ENCODE measurements at places on chromosomes 11 and 22.
A peak's percentile ranks its signal among the peaks of the same experiment; 100 is the strongest.

DNA sequence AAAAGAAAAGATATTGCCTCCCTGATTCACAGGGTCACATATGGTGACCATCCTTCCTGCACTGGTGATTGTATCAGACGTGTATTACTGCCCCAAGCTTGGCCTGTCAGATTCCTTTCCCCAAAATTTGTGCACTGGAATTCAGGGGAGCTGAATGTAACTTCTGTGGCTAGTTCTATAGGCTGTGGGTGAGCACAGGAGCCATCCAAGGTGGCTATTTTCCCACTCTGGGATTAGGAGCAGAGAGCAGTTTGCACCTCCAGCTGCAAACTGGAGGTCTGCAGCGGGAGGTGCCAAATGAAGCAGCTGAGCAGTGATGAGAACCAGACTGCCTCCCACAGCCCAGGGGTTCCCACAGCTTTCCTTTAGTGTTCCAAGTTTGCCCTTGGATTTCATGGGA lies 124.2 kb upstream of the PITPNB start:
- no peak for DNase-seq

GRCh38 chr11:17703951-17704350 lies 15.4 kb upstream of the MYOD1 start:
- peak; percentile 16 for DNase-seq

- no peak for DNase-seq
These were observed 25.0 kb upstream of the SYN3 start for GRCh38 chr22:33083212-33083611.

DNA sequence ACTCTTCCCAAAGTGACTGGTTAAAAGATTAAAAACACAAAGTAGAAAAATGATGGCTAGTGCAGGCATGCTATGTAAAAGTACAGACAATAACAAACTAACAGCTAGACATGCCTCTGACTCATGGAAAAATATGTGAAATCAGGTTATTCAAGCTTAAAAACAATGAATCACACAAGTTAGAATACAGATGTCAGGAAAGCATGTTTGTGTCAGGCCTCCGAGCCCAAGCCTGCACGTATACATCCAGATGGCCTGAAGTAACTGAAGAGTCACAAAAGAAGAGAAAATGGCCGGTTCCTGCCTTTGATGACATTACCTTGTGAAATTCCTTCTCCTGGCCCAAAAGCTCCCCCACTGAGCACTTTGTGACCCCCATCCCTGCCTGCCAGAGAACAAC lies 110.1 kb downstream of the NOX4 start:
- no peak for DNase-seq

DNA sequence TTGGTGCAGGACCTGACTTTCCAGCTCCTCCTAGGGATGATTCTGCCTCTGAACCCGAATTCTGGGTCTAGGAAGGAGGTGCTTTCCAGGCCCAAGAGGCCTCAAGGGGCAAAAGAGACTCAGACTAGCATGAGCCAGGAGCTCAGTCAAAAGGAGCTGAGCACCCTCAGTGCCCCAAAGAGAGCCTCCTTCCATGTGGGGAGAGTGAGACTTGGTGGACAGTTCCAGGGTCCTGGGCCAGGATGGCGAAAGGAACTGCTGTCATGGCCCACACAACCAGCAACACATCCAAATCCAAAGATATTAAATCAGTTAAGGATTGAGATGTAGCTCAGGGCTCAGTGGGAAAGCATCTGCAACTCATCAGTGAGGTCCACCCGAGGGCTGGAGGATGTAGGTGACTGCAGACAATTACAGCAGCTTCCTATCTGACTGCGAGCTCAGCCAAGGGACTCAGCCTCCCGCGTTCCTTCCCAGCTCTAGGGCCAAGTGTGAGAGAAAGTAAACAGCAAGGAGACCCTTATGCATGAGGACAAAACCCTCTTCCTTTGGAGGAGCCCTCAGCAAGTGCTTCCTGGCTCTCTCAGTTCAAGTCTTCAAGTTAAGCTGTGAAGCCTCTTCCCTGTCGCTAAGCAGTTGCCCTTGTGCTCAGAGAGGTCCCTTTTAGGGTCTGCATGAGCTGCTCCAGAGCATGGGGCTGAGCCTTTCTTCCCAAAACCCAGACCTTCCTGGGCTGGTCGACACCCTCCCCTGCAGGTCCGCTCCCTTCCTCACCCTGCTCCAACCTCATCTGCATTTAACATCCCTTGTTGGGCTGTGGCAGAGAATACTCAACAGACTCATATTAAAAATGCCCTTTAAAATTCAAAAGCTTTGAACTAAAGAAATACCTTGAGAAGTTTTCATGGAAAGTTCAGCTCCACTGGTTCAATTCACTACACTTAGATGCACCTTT lies 35.8 kb downstream of the C11orf58 start:
- DNase-seq, result no peak

DNA sequence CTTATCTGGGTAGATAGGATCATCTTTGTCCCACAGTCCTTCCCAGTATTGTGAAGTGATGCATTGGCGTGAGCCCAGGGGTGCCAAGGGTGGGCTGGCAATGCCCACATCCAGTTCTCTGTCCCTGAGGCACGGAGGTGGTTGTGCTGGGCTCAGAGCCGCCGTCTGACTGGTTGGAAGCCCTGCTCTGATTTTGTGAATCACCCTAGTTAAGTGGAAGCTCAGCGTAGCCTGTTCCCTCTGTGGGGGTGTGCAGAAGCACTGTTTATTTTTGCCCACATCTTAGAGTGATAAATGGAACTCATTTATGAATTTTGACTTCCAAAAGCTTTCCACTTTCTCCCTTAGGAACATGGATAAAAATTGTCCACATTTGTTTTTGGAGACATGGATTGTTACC lies 13.6 kb downstream of the BCR start:
- DNase-seq, result no peak

- DNase-seq, result no peak
These were observed 39.8 kb upstream of the TLCD5 start for GRCh38 chr11:120285256-120285655.

- no peak for DNase-seq
These were observed 14.2 kb downstream of the ATM start for GRCh38 chr11:108237058-108237481.

GRCh38 chr11:64208086-64208795 lies 1.7 kb downstream of the FERMT3 start:
- no peak for DNase-seq

- DNase-seq, result no peak
These were observed 13.6 kb upstream of the CD3E start for GRCh38 chr11:118290923-118291322.

DNA sequence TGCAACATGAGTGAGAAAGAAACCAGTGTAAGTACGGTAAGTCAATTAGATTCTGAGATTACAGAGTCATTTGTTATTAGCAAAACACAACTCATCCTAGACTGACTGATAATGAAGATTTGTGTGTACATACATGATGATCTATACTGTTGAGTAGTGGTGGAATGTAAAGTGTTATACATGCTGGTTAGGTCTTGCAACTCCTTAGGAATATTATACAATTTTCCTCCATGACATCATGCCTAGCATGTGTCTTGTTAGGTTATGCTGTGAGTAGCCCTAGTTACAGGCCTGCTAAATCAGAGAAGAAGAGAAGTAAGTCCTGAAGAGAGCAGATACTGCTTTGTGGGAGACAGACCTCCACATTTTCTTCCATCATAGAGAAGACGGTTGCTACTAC lies 880.6 kb downstream of the LUZP2 start:
- no peak for DNase-seq

- DNase-seq, result no peak
These were observed 11.2 kb upstream of the MALAT1 start for GRCh38 chr11:65487467-65488272.

DNA sequence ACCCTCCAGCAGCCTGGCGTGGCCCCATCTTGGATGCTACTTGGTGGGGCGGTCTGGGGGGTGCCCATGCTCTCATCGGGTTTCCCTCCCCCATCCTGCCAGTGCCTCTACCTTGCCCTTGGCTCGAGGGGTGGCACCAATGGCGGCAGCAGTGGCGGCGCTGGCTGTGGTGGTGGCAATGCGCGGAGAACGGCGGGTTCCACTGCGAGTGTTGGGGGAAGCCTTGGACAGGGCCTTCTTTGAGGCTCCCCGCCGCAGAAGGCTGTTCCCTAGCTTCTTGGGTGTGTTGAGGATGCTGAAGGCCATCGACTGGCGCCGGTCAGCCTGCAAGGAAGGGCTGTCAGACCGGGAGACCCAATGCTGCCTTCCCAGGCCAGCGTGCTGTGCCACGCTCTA lies 5.1 kb downstream of the IL18BP start:
- no peak for DNase-seq

DNA sequence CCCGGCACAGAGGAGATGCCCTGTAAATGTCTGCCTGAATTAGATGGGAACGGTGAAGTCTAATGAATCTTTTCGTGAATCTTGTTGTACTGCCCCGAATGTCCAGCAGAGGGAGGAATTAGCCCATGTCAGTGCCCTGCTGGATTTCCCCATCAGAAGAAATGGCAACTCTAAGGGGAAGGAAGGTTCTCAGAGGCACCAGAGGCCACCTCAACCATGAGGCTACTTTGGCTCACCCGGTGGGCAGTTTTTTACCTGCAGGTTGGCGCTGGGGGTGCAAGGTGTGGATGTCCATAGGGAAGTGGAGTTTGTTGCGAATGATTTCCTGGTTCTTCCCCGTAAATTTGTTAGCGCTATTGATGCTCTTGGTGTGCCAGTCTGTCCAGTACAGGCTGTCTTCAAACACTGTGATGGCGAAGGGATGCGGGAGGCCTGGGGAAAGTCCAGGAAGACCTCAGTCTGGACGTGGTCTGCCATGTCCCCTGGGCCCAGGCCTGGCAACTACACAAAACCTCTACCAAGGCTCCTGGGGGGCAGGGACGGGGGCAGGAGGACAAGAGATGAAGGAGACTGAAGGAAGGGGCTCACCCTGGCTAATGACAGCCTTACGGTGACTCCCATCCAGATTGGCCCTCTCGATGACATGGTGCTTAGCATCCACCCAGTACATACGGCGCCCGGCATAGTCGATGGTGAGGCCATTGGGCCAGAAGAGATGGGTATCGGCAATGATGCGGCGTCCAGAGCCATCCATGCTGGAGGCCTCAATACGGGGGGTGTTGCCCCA lies 28.5 kb downstream of the LRP4 start:
- DNase-seq, result peak; percentile 40

DNA sequence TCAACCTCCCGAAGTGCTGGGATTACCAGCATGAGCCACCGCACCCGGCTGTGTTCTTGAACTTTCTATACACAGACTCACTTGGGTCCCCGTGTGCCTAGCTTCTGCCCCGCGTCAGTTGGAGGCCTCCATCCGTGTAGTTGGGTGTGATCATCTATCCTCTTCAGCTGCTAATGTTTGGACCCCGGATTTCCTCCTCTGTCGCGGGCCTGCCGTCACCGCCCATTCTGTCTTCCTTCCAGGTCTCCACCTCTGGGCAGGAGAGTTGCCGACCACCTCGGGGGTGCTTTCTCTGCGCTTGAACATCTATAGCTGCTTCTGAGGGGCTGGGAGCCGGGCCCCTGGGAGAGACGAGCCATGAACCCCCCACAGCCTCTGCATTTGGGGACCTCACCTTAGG lies 5.5 kb downstream of the CDC42EP1 start:
- DNase-seq, result no peak

DNA sequence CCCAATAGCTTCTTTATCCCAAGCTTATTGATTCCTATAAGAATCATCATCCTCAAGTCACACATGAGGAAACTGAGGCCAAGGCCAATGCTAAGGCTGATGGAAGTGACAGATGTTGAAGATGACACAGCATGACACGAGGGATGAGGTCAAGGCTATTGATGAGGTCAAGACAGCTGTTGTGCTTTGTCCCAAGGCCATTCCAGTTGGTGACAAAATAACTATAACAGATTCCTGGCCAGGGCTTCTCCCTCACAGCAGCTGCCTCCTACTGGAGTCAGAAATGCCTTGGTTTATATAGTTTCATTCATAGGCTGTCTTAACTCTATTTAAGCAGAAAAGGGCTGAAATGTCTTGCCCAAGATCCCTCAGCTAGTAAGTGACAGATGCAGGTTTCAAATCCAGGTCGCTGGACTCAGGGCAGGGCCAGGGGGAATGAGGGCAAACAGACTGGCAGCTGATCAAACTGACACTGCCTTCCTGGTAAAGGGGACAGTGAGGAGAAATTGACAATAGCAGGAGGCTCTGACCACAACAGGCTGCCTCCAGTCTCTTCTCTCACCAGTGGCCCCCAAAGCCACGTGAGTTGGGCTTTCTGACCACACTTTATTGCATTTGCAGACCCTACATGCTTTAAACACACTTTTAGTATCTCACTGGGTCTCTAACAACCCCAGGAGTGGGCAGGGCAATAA lies 16.5 kb downstream of the MIF start:
- DNase-seq, result no peak

DNA sequence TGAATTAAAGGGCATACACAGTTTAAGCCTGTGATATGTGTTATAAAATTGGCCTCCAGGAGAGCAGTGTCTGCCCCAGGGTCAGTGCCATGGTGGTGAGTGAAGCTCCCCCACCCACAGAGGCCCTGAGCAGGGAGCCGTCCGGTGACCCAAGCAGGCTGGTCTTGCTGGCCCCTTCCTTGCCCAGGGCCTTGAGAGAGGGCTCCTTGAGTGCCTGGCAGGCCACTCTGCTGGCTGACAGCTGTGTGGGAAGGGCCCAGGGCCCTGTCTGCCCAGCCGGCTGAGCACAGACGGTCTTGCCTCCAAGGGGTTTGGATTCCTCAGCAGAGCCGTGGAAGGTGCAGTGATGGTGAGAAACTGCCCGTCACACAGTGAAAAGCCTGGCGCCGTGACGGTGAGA lies 25.9 kb downstream of the PTDSS2 start:
- DNase-seq, result no peak

DNA sequence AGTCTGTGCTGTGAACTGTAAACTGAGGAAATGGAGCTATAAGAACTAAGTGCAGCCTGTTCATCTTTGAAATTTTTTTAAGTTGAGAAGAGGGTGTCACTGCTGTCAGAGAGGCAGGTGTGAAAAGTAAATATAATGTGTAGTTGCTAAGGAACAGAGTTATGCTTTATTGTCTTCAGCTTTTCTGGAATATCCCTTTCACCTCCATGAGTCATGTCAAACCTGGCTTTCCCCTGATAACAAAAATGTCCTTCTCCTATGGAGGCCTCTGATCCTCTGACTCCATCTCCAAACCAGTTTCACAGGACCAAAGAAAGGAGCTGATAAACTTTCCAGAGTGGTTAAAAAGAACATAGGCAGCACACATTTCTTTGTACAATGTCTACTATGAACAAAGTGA lies 12.8 kb upstream of the MUC15 start:
- no peak for DNase-seq

- DNase-seq, result no peak
These were observed 21.6 kb upstream of the TMEM191C start for GRCh38 chr22:21445437-21446127.

GRCh38 chr22:48156603-48157355 lies 1394.3 kb downstream of the TBC1D22A start:
- no peak for DNase-seq

Measured in GM12864 (cell line).